ENCODE measurements at places on chromosomes 12 and 14.

- DNase-seq, result no peak
These were observed 65.8 kb downstream of the EEA1 start for GRCh38 chr12:92863251-92863650.

- no peak for DNase-seq
These were observed 98.0 kb downstream of the PPP2R5C start for GRCh38 chr14:101859538-101859902.

- DNase-seq, result no peak
These were observed 33.3 kb upstream of the CCND2 start for GRCh38 chr12:4240161-4240783.

DNA sequence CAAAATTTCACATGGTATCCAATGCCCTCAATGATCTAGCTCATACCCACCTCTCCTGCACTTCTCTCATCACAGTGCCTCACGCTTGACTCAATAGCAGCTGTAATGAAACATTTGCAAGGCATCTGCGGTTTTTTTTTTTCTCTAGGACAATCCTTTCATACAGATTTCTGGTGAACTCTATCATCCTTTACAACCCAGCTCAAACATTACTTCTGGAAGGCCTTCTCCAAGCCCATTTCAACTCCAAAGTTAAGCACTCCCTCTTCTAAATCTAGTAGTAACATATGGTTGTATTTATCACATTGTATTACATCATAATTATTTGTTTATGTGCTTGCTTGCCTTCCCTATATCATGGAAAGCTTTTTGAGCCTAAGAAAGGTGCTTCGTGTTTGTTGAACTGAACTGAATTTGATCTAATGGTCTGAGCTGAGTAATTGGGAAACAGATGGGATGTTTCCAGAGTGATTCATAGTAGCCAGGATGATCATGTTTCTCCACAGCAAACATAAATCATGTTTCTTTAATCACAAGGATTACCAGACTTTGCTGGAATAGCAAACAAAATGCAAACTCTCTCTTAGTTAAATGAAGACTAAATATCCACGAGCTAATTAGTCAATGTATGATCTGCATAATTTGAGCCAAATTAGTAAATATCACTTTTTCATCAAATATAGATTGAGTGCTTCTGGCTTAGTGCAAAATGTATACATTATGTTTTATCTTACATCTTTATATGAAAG lies 14.3 kb downstream of the CFL2 start:
- peak; percentile 100 for DNase-seq

- no peak for DNase-seq
These were observed 217.3 kb upstream of the CPNE8 start for GRCh38 chr12:39122562-39123204.

DNA sequence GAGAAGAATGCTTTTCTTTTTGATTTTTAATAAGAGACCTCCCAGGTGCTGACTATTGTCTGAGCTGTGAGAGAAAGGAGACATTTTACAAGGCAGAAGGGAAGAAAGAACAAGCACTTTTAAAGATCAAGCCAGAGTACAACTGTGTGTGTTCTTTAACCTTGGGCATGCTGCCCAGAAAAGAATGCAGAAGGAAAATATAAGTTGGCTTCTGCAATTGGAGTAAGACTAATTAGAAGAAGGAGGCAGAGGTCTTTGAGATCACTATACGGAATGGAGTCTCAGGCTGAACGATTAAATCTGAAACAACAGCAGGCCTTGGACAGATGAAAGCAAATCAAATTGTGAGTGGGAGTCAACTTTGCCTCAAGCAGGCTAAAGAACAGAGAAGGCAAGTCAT lies 230.5 kb downstream of the ATP23 start:
- no peak for DNase-seq

DNA sequence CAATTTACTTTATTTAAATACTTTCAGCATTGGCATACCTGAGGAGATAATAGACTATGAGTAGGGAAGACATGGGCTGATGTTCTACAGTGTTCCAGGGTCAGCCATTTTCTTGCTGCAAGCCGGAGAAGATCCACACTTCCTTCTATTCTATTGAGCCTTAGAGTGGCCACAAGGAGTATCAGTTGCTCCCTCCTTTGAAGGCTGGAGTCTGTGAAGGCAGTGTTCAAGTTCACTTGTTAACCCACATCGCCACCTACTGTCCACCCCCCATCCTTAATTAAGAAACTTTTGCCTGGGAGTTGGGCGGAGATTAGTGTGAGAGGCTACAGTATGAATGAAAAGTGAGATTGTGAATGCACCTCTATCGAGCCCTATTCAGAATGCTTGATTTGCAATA lies 666.6 kb downstream of the NRXN3 start:
- peak; percentile 88 for DNase-seq

- DNase-seq, result no peak
These were observed 15.7 kb downstream of the ACTR6 start for GRCh38 chr12:100216337-100216736.

DNA sequence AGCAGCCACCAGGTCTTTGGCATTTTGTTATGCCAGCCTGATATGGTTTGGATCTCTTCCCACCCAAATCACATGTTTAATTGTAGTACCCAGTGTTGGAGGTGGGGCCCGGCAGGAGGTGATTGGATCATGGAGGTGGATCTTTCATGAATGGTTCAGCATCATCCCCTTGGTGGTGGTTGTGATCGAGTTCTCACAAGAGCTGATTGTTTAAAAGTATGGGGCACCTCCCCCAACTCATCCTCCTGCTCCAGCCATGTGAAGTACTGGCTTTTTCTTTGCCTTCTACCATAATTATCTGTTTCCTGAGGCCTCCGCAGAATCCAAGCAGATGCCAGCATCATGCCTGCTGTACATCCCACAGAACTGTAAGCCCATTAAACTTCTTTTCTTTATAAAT lies 12.8 kb upstream of the PRKD1 start:
- no peak for DNase-seq

GRCh38 chr12:51118706-51119105 lies 35.3 kb upstream of the CSRNP2 start:
- no peak for DNase-seq

GRCh38 chr14:32764131-32764530 lies 174.5 kb upstream of the NPAS3 start:
- DNase-seq, result no peak

GRCh38 chr12:112167718-112168525 lies 42.6 kb downstream of the TRAFD1 start:
- DNase-seq, result no peak

GRCh38 chr14:101991352-101991751 lies 27.0 kb downstream of the DYNC1H1 start:
- no peak for DNase-seq

GRCh38 chr14:100909439-100909838 lies 5.9 kb upstream of the RTL1 start:
- no peak for DNase-seq

GRCh38 chr12:113860950-113861349 lies 105.2 kb downstream of the RBM19 start:
- no peak for DNase-seq

GRCh38 chr12:85872497-85873091 lies 1.5 kb upstream of the NTS start:
- DNase-seq, result peak; percentile 69

- DNase-seq, result no peak
These were observed 8.4 kb downstream of the ADCY6 start for GRCh38 chr12:48780381-48781025.

GRCh38 chr14:89279649-89280232 lies 137.3 kb downstream of the FOXN3 start:
- no peak for DNase-seq

DNA sequence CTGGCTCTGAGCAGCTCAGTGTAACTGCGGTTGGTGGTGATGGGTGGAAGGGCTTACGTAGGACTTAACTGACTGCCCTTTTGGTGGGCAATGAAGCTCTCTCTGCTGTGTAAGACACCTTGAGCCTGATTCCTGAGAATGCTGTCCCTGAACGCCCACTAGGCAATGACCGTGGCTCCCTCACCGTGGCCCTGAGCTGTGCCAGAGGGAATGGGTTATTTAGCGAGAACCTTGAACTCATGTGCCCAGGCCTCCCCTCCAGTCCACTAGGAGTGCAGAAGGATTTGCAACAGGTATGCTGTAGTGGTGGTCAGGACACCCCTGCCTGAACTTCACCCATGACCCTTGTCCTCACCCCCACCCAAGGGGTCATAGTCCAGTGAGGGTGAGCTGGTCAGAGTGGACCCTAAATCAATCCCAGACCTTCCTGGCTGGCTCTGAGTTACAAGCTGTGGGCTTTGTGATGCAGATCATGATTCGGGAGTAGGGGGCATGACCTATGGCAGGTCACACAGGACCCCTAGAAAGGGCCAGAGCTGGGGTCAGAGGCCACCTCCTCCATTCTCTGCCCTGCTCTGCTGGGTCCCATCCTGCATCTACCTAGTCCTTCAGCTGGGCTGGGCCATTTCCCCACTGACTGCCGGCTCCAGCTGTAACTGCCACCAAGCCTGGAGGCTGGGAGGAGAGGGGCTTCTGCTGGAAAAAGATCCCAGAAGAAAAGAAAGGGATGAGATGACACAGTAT lies 14.5 kb upstream of the ANKRD33 start:
- no peak for DNase-seq

GRCh38 chr14:87935081-87935828 lies 57.7 kb downstream of the GALC start:
- DNase-seq, result no peak

DNA sequence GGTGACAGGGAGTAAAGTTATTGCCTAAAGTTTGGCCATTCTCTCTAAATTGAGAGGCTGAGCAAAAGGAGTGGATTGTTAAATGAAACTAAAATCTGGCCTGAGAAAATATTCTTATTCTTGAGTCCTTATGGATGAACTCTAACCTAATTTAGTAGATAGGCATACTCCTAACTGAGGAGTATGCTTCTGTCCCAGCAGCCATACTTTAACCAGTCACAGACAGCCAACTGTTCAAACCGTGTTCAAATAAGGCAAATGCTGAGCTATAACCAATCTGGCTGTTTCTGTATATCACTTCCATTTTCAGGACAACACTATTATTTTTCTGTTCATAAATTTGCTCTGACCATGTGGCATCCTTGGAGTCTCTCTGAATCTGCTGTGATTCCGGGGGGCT lies 75.9 kb upstream of the RERGL start:
- DNase-seq, result no peak

All from NCI-H1694 treated with DMSO at 0.1 percent for 48 hours (cell line).